Stimulated activated CD8-positive, alpha-beta memory T cell treated with anti-CD3 and anti-CD28 coated beads, Interleukin-2, amount 100 ng/mL, for 1 hour (primary cell): ENCODE measurements at places on chromosomes 12 and 14.

GRCh38 chr14:103700753-103701490 is 14.3 kb downstream of the XRCC3 start:
- no peak for DNase-seq

- DNase-seq: no peak
These were observed 36.2 kb upstream of the RESF1 start for GRCh38 chr12:31923063-31923412.

DNA sequence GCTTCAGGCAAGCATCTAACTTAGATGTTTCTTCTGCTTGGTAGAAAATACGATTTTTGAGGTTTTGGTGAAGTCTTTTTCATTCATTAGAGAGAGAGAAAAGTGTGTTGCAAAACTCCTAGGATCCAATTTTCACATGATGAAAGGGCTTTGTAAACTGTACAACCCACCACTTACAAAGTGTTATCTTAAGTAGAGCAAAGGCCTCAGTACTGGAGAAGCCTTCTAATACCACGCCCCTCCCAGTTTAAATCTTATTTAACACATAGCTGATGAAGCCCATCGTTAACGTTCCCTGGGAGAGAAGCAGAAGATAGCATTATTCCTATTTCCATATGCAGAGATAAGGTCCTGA is 869 bp downstream of the APOLD1 start:
- no peak for DNase-seq

DNA sequence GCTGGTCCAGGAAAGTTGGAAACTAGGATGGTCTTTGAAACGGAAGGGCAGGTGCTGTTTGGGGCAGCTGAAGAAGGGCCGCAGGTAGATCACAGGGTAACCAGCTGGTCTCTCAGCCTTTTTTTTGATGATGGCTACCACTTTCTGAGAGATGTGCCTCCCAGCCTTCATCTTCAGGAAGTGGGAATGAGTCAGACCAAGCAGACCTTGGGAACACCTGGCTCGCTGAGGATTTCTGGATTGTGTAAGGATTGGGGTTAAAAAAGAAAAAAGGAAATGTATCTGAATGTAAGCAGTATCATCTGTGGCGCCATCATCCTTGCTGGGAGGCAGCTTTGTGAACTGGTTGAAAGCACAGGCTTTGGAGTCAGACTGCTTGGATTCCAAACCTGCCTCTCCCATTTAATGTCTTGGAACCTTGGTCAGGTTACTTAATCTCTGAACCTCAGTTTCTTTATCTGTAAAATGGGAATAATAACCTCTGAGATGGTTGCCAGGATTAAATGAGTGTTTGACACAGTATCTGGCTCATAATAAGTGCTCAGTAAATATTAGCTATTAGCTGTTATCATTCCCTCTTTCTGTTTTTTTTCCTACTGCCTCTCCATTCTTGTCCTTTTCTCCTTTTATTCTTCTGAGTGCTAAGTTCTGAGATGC is 1.7 kb downstream of the PRPF40B start:
- no peak for DNase-seq

GRCh38 chr12:48969833-48970701 is 1.5 kb downstream of the WNT10B start:
- peak; percentile 16 for DNase-seq

GRCh38 chr14:44846232-44846824 is 115.4 kb downstream of the KLHL28 start:
- DNase-seq: no peak

GRCh38 chr12:14072987-14073386 is 91.6 kb upstream of the GRIN2B start:
- DNase-seq: no peak

DNA sequence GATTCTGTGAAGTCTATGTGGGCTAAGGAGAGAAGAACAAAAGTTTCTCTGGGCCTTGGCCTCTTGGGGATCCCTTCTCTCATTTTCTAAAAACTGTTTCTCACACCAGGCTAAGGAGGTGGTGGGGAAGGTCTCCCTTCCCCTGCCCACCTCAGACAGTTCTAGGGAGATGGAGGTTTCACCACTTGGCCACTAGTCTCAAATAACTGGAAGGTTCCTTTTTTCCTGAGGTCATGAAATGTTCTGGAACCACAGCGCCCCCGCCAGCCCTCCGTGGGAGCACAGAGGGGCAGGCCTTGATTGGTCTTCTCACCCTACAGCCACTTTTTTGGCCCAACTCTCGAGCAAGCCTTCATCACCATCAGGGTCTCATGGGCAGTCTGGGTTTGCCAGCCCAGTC is 12.6 kb downstream of the C12orf43 start:
- DNase-seq: no peak

DNA sequence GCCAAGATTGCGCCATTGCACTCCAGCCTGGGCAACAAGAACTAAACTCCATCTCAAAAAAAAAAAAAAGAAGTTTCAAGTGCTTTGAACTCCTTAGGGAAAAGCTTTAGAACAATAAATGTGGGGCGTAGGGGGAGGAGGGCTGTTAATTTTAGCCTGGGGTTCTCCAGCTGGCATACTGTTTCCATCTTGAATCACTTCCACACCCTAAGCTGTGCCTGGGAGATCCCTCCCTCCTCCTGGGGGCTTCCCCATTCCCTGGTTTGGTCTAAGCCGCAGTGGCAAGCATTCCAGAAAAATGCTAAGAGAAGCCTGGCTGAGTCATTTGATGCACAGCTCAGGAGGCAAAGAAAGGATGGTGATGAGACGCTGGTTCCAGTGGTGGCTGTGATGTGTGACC is 2.3 kb upstream of the ZNF384 start:
- DNase-seq: no peak

DNA sequence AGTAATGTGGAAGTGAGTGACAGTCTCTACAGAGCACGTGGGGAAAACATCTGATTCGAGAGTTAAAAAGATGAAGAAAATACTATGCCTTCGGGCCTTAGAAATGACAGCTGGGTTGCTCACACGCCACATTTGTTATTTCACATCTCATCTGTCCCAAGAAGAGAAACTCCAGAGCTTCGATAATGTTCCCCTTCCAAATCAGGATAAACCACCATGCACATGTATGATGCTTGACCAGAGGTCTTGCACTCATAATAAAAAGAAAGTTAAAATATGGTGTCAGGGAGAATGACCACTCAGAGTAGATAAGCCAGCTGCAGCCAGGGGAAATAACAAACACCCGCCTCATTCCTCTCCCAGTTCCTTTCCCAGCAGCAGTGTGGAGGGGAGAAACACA is 34.6 kb downstream of the NIN start:
- no peak for DNase-seq

DNA sequence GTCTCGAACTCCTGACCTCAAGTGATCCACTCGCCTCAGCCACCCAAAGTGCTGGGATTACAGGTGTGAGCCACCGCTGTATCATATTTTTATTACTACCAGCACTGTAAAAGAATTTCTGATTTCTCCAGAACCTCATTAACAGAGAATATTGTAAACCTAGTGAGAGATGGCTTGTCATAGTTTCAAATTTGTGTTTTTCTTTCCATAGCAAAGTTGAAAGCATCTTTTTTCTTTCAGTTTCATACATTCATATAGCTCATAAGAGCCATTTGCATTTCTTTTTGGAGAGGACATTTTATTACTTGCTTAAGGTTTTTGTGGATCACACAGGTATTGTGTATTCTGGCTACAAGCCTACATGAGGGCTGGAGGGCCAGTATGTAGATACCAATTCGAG is 58.0 kb downstream of the MIS18BP1 start:
- no peak for DNase-seq

GRCh38 chr14:88750413-88750812 is 42.3 kb downstream of the EML5 start:
- DNase-seq: no peak

DNA sequence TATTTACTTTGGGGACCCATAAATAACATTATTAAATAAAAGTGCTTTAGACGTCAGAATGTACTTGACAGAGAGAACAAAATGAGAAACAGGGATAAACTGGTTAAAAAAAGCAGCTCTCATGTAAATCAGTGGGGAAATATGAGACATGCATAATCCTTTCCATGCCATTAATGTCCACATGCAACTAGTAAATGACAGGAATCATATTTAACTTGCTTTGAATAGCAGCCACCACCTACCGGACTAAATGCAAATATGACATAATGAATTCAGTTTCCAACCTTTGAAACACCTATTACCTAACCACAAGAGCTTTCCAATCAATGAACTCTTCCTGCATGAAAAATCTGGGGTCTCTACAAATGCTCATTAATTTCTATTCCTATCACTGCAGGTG is 19.6 kb downstream of the FGD6 start:
- DNase-seq: no peak
